ENCODE measurements at places on chromosomes 4 and X.

- DNase-seq: no peak
These were observed 1.2 kb downstream of the PRPS1 start for GRCh38 chrX:107629540-107629909.

- no peak for DNase-seq
These were observed 75.5 kb downstream of the ANXA10 start for GRCh38 chr4:168167714-168168284.

DNA sequence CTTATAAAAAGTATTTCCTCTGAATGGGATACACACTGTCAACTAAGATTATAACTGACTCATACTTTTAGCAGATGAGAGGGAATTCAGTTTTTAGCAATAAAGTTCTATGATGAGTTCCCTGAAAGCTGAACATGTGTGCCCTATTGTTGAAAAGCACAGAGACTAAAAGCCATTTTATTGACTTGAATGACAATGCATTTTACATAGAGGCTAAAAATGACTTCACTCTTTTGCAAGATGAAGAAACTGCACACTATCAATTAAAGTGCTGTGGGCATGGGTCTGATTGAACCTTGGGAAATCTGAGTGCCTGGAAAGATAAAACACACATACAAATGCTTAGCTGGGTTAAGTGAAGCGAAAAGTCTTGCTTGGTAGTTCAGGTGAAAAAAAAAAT lies 633.4 kb downstream of the PDHA2 start:
- no peak for DNase-seq

GRCh38 chrX:23959781-23960180 lies 52.0 kb downstream of the CXorf58 start:
- no peak for DNase-seq

- no peak for DNase-seq
These were observed 20.6 kb downstream of the GABRQ start for GRCh38 chrX:152658302-152658701.

GRCh38 chr4:1296324-1297022 lies 6.8 kb downstream of the MAEA start:
- DNase-seq: no peak

GRCh38 chr4:44196796-44197195 lies 251.8 kb downstream of the KCTD8 start:
- DNase-seq: no peak

DNA sequence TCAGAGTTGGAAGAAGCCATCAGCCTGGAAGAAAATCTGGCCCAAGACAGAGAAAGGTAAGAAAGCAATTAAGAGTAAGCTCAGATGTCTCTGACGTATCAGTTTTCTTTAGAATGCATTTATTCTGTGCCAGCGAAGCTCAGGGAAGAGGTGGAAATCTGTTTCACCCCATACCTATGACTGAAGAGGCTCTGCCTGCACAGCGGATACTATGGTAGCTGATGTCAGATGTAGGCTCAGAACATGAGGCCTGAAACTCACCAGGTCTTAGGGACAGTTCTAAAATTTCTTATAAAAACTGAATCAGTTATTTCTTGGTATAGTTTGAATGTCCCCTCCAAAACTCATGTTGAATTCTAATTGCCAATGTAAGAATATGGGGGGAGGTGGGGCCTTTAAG lies 30.9 kb downstream of the VEGFC start:
- DNase-seq: no peak

GRCh38 chrX:42505016-42505415 lies 272.9 kb downstream of the PPP1R2C start:
- DNase-seq: no peak

DNA sequence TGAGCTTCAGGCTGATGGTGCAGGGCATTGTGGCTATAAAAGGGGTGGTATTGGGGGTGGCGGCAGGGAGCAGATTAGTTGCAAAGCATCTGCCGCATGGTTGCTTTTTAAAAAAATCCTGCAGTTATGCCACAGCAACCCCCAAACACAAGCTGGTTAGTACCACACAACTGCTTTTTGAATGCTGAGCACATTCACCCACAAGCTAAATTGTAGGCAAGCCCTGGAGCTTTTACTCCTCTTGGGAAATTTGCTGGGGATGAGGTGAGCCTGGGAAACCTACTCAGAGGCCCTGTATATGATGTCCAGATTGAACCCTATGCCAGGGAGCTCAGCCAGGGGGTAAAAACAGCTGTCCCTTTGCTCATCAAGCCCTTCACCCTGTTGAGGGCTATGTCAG lies 33.8 kb upstream of the TRIM2 start:
- no peak for DNase-seq

DNA sequence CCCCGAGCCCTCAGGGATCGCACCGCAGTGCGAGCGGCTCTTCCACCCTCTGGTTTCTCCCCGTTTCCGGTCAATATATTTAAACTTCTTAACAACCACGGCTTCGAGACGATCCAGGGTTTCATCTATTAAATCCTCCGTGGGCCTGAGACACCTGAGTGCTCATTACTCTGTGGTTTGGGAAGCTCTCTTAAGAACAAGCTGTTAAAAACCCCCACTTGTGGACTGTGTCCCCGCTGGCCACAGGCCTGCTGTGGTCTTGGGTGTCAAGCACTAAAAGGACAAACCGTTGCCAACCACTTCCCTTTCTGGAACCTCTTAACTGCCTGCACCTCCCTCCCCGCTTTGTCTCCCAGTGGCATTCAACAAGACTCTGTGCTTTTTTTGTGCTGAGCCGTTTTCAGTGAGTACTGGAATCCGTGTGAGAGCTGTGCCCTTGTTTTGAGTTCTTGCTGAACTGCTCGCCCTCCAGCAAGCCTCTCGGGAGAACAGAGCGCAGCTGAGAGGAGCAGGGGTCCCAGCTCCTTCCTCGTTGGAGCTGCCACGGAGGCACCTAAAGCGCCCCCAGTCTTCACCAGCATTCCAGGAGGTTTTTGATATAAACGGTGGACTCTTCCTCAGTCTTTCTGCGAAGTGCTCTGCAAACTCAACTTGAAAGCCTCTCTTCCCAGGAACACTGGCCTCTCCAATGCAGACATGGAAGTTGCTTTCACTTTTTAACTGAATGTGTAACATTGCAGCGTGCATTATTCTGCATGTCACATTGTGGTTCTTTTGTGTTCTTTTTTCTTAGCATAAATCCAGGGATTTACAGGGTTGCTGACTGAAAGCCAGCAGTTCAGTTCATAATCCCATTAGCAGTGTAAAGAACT lies 691 bp upstream of the IGFBP7 start:
- no peak for DNase-seq

- DNase-seq: no peak
These were observed 82.3 kb downstream of the SPRY1 start for GRCh38 chr4:123478859-123479345.

DNA sequence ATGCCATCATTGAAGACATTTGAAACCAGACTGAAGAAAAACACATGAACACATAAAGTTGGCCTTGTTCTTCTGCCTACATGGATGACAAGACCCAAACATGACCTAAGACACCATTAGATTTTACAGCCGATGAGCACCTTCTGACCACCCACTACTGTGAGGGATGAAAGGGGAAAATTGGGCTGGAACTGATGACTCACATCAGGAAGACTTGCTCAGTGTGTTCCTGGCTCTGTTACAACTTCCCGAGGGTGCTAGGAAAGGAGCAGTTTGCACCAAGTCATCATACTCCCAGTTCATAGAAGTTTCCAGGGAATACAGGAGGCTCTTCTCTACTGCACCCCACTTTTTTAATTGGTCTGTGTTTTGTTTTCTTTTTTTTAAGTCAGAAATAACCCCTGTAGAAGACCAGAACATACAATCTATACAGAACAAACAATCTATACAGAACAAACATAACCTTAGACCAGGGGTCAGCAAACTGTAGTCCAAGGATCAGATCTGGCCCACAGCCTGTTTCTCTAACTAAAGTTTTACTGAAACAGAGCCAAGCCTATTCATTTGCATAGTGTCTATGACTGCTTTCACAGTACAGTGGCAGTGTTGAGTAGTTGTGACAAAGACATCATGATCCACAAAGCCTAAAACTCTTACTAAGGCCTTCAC lies 25.3 kb downstream of the BTC start:
- no peak for DNase-seq

DNA sequence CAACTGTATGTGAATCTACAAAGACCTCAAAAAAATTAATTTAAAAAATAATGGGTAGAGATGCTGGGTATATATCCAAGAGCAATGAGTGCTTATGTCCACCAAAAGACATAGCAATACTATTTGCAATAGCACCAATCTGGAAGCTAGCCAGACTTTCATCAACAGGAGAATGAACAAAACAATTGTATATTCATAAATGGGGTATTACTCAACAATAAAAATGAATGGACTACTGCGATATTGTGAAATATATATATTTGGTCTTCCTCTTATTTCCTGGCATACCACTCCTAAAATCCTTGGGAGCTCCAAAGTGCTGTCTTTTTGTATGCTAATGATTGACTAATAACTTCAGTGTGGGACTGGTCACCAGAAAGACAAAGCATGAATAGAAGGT lies 77.5 kb downstream of the MSN start:
- no peak for DNase-seq

DNA sequence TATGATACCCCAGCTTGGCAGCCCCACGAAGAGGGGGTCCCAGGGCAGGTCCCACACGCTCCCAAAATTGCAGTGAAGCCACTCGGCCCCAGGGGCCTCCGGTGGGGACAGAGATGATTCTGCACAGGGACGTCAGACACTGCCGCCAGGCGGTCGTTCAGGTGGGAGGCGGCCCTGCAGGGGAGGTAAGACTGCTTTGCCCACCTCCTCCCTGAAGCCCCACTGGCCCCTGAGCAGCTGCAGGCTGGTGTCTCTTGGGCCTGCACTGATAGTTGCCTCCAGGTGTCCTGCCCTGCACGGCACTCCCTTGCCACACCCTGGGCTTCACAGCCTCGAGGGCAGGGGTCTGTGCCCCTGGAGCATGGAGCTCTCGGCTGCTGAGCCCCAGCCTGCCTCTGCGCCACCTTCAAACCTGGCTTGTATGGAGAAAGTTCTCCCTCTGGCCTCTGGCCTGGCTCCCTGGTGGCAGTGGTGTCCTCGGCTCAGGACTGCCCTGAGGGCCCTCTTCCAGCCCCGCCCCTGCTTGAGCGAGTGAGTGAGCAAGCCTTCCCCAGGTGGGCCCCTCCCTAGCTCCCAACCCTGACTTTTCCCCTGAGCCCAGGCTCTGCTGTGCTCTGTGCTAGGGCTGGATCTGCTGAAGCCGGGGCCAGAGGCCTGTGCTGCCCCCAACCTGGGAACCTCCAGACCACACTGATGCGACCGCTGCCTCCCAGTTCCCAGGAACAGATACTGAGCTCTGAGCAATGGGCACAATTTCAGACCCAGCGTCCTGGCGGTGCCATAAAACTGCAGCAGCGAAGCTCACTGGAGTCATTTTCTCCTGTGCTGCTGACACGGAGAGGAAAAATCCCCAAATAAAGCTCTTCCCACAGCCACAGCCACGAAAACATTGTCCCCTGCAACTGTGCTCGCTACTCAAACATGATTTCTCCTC lies 16.1 kb downstream of the ADRA2C start:
- no peak for DNase-seq

- no peak for DNase-seq
These were observed 284.2 kb downstream of the RCHY1 start for GRCh38 chr4:75229806-75230570.

- no peak for DNase-seq
These were observed 21.5 kb downstream of the CXCL8 start for GRCh38 chr4:73761856-73762255.

GRCh38 chr4:174528226-174528625 lies 5.9 kb upstream of the HPGD start:
- DNase-seq: no peak

DNA sequence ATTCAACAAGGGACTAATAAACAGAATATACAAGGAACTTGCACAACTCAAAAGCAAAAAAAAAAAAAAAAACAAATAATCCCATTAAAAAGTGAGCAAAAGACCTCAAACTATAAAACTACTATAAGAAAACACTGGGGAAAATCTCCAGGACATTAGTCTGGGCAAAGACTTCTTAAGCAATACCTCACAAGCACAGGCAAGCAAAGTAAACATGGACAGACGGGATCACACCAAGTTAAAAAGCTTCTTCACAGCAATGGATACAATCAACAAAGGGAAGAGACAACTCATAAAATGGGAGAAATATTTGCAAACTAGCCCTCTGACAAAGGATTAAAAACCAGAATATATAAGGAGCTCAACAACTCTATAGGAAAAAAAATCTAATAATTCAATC lies 17.1 kb upstream of the BMP15 start:
- DNase-seq: no peak

DNA sequence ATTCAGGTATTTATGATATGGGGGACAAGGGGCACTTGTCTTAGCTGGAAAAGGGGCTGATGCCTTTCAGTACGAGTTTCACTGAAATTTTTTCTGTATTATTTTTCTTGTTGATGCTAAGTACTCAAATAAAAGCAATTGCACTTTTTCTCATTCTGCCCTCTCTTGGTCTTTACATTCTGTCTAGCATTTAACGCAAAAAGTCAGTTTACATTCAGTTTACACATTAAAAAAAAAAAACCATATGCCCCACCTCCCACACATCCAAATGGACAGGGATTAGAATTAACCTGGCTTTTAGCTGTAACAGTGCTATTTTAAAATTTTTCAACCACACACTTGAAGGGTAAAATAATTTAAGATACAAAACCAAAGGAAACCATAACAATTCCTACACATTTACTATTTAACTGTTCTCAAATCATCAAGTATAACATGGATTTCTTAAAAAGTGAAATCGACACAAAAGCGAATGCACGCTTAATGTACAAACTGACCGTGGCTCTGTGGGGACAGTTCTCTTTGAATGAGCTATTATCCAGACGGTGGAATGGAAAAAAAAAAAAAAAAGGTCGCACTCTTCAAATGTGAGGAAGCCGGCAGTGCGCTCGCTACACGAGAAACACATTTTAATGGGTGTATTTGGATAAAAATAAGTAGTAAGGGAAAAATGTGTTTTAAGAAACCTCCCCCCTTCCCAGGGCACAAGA lies 1.4 kb downstream of the AMMECR1 start:
- no peak for DNase-seq

- no peak for DNase-seq
These were observed 40.6 kb downstream of the CCNI start for GRCh38 chr4:77035153-77035552.

DNA sequence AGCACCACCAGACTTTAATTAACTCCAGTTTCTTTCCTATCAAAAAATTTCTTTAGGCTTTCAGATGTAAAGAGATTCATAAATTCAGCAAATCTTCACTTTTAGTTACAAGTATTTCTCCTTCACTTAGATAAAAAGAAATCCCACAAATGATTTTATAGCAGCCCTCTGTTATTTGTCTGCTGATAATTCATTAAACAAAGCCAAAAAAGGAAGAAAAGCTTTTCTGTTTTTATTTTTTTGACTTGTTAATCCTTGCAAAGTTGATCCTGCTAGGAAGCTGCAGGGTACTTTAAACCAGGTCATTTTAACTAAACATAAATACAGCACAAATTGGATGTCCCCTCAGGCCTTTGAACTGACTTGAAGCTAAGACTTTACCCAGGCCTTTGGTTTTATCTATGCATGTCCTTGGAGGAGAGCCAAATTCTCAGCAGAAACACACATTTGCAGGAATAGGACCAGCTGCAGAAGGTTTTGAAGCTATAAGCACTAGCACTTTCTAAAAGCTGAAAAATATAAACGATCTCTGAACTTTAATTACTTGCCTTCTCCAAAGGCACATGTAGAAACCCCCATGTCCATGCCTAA lies 57.5 kb downstream of the PCDH18 start:
- DNase-seq: no peak
